Cardiac septum (tissue), 1 donor: ENCODE measurements at places on chromosomes 7 and 10. TPM values are rescaled to one million over a fixed set of nuclear protein-coding genes. Genes with fewer than 3 reads are reported as not detected.

GRCh38 chr7:134922720-134923704 is 63.3 kb upstream of the AGBL3 start:
- DNase-seq, result no peak

DNA sequence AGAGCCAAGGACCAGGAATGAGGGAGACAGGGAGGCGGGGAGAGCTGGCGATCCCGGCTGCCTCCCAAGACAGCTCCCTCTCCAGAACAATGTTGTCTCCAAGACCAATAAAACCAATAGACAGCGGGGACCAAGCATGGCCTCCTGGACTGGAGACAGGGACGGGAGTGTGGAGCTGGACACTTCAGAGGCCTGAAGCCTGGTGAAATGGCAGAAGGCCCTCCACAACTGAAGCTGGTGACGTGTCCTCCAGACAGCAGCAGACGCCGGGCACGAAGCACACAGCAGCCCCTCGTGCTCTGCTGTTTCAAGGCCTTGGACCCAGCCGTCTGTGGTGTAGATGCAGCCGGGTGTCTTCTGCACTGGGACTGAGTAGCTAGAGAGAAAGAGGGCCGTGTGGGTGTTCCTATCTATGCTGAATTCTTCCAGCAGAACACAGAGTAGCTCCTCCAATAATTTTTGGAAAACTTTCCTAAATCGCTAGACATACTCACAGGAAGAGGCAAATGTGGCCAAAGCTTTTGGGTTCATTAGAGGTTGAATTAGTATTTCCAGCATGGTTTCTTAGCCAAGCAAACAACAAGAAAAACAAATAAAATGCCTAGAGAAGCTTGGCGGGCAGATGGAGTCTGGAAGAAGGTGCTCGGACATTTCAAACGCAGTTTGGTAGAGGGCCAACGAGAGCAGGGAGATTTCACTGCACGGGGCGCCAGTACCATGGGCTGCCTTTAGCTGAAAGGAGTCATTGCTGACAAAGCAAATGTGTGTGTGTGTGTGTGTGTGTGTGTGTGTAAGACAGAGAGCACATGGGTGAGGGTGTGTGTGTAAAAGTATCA is 570.4 kb downstream of the TCERG1L start:
- DNase-seq, result peak; percentile 70

- peak; percentile 35 for DNase-seq
These were observed 14.4 kb downstream of the RAMP3 start for GRCh38 chr7:45171946-45172345.

- no peak for DNase-seq
These were observed 560.2 kb downstream of the KCNMA1 start for GRCh38 chr10:77077316-77077945.

Gene SPAG6
- total RNA-seq, result not detected

Gene EIF4EBP2
- total RNA-seq, result 69.8 TPM

DNA sequence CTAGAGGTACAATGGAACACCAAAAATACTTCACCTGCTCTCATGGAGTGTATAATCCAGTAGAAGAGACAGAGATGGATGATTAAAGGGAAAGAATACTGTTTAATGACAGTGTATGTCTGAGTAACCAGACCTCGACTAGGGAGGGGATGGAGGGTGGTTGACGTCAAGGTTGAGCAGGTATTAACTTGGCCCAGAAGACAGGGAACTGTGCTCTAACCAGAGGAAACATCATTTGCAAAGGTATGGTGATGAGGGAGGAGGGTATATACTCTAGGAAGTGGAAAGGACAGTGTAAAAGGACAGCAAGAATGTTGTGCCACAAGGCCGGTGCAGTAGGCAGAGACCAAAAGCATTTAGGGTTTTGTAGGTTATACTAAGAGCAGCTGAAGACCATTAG is 2.9 kb downstream of the MIOS start:
- no peak for DNase-seq

Gene CPEB3
- total RNA-seq, result 8.3 TPM

- DNase-seq, result no peak
These were observed 516.1 kb upstream of the MGMT start for GRCh38 chr10:128950916-128951275.

- DNase-seq, result no peak
These were observed 481.6 kb downstream of the TNS3 start for GRCh38 chr7:47100148-47100816.

- DNase-seq, result no peak
These were observed 99.0 kb upstream of the NMT2 start for GRCh38 chr10:15267496-15267895.

- DNase-seq, result no peak
These were observed 280.0 kb downstream of the SEMA3D start for GRCh38 chr7:84906889-84907288.

DNA sequence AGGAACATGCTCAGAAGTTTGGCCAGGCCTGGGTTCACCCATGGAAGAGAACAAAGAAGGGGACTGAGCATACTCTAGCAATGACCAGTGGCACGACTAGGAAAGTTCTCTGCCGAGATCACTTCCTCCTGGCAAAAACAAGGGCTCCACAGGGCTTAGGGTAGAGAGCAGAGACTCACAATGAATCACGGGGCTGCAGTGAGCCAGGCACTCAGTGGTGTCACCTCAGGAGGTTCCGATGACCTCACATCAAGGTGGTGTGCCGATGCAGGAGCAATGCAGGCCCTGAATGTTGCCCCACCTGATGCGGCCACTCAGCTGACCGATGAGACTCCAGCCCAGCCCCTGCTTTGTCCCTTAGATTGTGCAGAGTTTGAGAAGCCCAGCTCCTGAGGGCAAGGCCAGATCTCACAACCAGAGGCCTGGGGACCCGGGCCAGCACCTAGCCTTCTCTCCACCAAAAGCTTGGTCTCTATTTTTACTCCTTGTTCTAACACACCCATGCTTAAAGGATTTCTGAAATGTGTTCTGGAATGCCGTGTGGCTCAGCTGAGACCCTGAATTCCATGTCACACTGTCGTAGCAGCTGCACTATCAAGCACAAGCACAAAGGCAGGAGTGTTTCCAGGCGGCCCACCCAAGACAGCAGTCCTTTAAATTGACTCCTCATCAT is 60.9 kb downstream of the COBL start:
- DNase-seq, result no peak

Gene PLXNA4
- total RNA-seq, result 12.8 TPM

DNA sequence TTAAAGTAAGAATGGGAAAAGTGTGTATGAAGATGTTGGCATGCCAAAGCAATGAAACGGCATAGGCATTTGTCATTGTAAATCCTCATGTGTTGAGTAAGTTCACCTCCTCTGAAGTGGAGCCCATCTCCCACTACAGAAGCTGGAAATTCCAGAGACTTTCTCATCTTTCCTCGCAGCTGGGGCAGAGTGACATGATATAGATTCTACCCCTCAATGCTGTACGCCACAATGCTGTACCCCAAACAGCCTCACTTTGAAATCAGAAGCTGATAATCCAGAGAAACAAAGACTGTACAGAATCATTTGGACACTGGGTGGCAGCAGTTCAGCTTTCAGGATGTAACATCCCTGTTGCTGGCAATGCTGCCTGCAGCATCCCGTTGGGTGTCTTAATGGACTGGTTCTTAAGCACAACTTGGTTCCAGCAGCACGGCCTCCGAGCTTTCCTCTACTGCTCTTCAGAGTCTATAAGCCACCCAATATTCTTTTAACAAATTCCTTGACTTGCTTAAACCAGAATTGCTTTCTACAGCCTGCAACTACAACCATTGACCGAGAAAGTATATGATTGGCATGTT is 18.8 kb downstream of the ZC3HAV1L start:
- no peak for DNase-seq

- DNase-seq, result no peak
These were observed 23.7 kb upstream of the TRPV6 start for GRCh38 chr7:142908921-142909890.

Gene CYP26A1
- total RNA-seq, result not detected

DNA sequence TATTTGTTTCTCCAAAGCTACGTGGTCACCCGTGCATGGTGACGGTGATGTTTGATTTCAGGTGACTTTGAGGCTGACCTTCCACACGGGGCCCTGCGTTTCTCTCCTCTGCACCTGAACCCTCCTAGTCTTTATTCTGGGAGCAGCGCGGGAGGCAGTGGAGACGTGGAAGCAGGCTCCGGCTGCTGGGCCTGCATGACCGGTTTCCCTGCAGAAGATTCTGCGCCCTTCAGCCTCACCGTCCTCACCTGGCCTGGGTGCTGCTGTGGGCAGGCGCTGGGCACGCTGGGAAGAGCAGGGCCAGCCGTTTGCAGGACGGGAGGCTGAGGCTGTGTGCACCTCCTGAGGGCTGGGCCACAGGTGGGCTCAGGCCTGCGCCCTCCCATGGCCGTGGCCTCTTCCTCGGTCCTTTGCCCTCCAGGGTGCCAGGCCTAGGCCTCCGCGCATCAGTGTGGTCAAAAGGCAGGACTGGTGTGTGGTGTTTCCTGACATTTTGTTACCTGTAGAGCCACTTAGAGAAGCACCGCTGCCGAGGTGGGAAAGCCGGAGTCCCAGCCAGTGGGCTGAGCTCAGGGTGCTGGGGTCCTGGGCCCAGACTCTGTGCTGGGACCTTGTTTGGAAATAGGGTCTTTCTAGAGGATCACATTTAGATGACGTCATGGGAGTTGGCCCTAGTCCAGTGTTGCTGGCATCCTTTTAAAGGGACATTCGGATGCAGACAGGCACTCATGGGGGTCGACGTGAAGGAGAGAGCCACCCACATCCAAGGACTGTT is 478.3 kb downstream of the DNAJB6 start:
- DNase-seq, result no peak

DNA sequence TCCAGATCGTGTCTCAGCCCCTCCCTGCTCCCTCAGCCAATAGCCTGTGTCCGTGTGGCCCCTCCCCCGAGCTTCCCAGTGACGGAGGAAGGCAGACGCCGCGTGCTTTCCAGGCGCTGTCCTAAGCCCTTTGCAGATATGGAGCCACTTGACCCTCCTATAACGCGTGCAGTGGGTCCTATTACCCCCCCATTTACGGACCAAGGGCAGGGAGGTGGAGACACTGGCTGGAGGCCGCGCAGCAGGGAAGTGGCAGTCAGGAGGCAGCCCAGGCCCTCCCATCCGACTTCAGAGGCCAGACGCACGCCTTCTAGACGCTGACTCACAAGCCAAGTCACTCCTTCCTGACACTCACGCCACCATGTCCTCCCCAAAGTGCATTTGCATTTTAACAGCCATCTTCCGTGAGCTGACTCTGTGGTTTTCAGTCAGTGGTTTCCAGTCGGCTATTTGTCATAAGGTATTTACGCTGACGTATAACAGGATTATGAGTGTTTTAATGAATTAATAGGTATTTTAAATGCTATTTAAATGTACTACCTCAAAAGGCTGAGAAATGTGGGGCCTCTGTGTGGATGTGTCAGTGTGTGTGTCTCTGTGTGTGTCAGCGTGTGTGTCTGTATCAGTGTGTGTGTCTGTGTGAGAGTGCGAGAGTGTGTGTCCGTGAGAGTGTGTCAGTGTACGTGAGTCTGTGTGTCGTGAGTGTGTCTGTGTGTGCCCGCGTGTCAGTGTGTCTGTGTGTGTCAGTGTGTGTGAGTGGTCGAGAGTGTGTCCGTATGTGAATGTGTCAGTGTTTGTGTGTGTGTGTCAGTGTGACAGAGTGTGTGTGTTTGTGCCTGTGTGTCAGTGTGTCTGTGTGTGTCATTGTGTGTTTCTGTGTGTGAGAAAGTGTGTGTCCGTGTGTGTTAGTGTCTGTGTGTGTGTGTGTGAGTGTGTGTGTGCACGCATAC is 92.0 kb upstream of the INSIG1 start:
- DNase-seq, result peak; percentile 92

GRCh38 chr7:6375348-6376101 is 72.2 kb downstream of the DAGLB start:
- no peak for DNase-seq

DNA sequence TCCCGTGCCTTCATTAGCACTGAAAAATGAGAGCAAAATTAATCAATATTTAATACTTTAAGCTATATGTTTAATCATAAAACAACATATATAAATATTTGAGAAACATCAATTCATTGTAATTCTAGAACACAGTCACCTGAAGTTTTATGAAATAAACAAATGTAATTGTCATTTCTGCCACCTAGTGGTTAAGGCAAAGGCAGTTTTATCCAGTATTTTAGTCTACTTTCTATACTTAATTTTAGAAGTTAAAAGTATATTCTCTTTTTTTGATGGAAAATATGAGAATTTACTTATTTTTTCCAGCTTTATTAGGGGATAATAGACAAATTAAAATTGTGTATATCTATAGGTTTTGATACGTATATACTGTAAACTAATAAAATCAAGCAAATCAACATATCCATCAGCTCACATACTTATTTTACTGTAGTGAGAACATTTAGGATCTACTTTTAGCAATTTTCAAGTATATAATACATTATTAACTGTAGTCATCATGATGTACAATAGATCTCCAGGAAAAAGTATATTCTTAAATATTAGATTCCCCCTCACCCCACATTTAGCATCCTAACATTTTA is 16.9 kb downstream of the PCGF6 start:
- no peak for DNase-seq

GRCh38 chr7:18461785-18462467 is 33.6 kb upstream of the HDAC9 start:
- no peak for DNase-seq

Gene LRRC18
- total RNA-seq, result not detected

Gene NME8
- total RNA-seq, result not detected

DNA sequence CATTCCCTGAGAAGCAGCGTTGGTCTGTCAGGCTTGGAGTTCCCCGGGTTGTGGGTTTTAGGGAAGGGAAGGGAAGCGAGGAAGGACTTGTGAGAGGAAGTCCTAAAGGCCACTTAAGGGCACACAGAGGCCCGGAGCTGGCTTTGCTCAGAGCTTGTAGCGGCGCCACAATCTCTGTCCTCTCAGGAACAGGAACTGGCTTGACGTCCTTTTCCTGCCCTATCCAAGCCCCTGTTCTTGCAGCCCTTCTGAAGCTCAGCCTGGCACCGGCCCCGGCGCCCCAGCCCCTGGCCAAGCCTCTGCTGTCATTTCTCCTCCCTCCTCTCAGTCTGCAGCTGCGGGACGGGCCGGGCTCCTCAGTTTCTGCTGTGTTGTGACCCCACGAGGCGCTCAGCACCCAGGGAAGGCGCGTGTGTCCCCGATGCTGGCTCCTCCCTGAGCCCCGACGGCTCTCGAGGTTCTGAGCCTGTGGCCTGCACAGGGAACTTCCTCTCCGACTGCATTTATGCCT is at the start of gene GIMAP8:
GIMAP8 (plus strand) TSS at position 140 of the 511 bp plus-strand sequence. CDS start 16,069 bp downstream, outside the sequence.
- peak; percentile 89 for DNase-seq
